ENCODE measurements at places on chromosomes 12 and 14. TPM values are rescaled to one million over a fixed set of nuclear protein-coding genes. Genes with fewer than 3 reads are reported as not detected.

GRCh38 chr14:91290986-91291385 is 46.5 kb upstream of the GPR68 start:
- H3K4me3 ChIP-seq, result no peak overlapping the region
- H3K27ac ChIP-seq, result no peak overlapping the region
- peaks cover 91% of the 10 kb centered on the region for H3K36me3 ChIP-seq
- DNase-seq, result no peak
- no peaks in the 10 kb centered on the region for H3K27me3 ChIP-seq

GRCh38 chr14:91167380-91167770 is 53.5 kb downstream of the DGLUCY start:
- H3K4me3 ChIP-seq, result no peak overlapping the region
- no peak overlapping the region for H3K27ac ChIP-seq
- DNase-seq, result no peak
- no peaks in the 10 kb centered on the region for H3K27me3 ChIP-seq

DNA sequence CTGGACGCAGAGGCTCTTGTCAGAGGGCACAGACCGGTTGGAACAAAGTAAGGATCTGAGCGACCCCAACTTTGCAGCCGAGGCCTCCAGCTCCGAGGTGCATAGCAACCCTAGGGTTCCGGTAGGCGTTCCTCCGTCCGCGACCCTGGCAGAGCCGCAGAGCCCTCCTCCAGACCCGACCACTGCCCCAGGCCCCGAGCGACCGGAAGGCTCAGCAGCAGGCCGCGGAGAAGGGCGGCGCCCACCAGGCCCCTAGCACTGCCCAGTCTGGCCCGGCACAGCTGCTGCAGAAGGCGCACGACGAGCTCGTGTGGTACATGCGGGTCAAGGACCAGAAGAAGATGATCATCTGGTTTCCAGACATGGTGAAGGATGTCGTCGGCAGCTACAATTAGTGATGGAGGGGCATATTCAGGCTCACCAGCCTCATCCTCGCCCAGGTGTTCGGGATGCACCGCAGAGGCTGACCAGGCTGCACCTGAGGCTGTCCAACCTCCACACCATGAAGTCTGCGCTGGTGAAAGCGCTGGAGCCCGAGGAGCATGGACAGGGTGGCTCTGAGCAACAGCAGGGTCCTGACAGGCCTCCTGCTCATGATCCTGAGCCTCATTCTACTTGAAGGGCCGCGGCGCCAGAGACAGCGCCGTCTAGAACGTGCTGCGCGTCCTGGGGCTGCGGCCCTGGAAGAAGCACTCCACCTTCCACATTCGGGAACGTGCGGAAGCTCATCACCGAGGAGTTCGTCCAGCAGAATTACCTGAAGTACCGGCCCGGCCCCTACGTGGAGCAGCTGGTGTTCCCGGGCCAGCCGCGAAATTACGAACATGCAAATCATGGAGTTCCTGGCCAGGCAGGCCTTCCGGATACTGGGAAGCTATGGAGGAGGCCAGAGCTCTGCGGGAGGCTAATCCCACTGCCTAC is 24.5 kb downstream of the CAPS2 start:
- H3K27ac ChIP-seq, result no peak overlapping the region
- H3K4me3 ChIP-seq, result no peak overlapping the region
- DNase-seq, result no peak
- H3K4me1 ChIP-seq, result no peaks in the 10 kb centered on the region
- H3K36me3 ChIP-seq, result no peaks in the 10 kb centered on the region

GRCh38 chr14:90278199-90279175 is 22.1 kb downstream of the PSMC1 start:
- no peaks in the 10 kb centered on the region for H3K27me3 ChIP-seq
- no peaks in the 10 kb centered on the region for H3K4me1 ChIP-seq
- H3K36me3 ChIP-seq, result peaks cover 46% of the 10 kb centered on the region
- H3K27ac ChIP-seq, result no peak overlapping the region
- H3K4me3 ChIP-seq, result no peak overlapping the region

GRCh38 chr12:68536885-68537485 is 73.7 kb upstream of the RAP1B start:
- no peaks in the 10 kb centered on the region for H3K27me3 ChIP-seq
- H3K4me1 ChIP-seq, result peaks cover 50% of the 10 kb centered on the region
- no peaks in the 10 kb centered on the region for H3K36me3 ChIP-seq

DNA sequence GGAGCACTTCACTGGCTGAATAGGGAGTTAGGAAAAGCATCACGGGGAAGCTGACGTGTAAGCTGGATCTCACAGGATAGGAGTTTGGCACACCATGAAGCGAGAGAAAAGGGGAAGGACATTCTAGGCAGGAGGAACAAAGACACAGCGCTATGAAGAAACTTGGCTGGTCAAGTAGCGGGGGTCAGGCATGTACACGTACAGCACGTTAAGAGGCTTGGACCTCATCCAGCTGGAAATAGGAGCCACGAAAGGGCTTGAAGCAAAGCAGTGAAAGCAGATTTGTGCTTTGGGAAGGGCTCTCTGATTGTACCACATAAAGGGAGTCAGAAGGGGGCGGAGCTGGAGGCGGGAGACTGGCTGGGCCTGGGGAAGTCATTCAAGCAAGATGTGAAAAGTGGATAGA is 19.6 kb upstream of the GALNT8 start:
- H3K36me3 ChIP-seq, result no peaks in the 10 kb centered on the region
- H3K4me3 ChIP-seq, result no peak overlapping the region
- H3K4me1 ChIP-seq, result no peaks in the 10 kb centered on the region
- no peaks in the 10 kb centered on the region for H3K27me3 ChIP-seq
- DNase-seq, result no peak

DNA sequence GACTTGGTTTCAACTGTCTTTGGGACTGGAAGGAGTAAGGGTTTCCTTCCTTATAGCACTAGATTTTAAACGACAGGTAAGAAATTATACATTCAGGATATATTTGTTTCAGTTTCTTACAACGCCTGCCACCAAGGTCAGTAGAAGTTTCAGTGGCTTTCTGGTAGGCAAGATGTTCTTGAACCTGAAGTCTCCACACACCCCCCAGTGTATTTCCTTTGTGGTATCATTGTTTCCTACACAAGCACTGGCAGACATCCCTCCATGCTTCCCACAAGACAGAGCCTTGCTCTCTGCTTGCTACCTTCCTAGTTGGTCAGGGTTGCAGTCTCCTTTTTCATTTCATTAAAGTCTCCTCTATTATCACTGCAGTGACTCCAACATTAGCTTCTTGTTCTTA is 283.1 kb downstream of the FLRT2 start:
- peaks cover 3% of the 10 kb centered on the region for H3K4me1 ChIP-seq
- H3K27ac ChIP-seq, result no peak overlapping the region
- H3K4me3 ChIP-seq, result no peak overlapping the region
- no peak for DNase-seq
- H3K27me3 ChIP-seq, result no peaks in the 10 kb centered on the region

GRCh38 chr12:106919910-106920544 is 35.7 kb upstream of the TMEM263 start:
- peaks cover 1% of the 10 kb centered on the region for H3K4me1 ChIP-seq
- no peak overlapping the region for H3K4me3 ChIP-seq
- peaks cover 5% of the 10 kb centered on the region for H3K27me3 ChIP-seq
- DNase-seq, result peak; percentile 74

Gene MGAT4C
- total RNA-seq, result not detected

Gene ORMDL2
- total RNA-seq, result 21.3 TPM

Gene TMEM132D
- not detected for total RNA-seq
